ENCODE measurements at places on chromosomes 2 and 18. TPM values are rescaled to one million over a fixed set of nuclear protein-coding genes. Genes with fewer than 3 reads are reported as not detected.

PIEZO2 gene
- total RNA-seq: 47.2 TPM

PCARE gene
- total RNA-seq: 0.09 TPM

CPO gene
- 0.13 TPM for total RNA-seq

CASP10 gene
- 6.7 TPM for total RNA-seq

COLEC12 gene
- 65.5 TPM for total RNA-seq

SALL3 gene
- not detected for total RNA-seq

GAL3ST2 gene
- total RNA-seq: 0.09 TPM

HNMT gene
- 37.7 TPM for total RNA-seq

FARSB gene
- 14.6 TPM for total RNA-seq

MERTK gene
- 4.9 TPM for total RNA-seq

CABLES1 gene
- 3.7 TPM for total RNA-seq

DYNAP gene
- total RNA-seq: not detected

DSC3 gene
- total RNA-seq: 0.75 TPM

UBE2E3 gene
- total RNA-seq: 105 TPM
